ENCODE measurements at places on chromosomes 4 and X.

- DNase-seq = no peak
Measured at GRCh38 chr4:130249002-130249401, 1153.0 kb downstream of the C4orf33 start.

DNA sequence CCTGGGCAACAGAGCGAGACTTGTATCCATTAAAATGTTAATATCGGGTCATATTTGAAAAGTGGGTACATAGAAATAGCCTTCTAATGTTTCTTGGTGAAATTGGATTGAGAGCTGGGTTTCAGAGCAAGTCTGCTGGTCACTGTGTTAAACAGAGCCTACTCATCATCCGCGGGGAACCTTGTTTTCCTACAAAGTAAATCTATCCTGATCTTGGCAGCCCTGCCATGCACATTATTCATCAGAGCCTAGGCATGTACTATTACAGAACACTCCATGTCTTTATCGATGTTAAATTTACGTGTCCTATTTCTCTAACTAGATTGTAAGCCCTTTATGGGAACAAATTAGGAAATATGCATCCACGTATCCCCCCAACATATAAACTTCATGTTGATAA lies 18.7 kb downstream of the SETD7 start:
- DNase-seq = no peak

GRCh38 chrX:57900975-57901374 lies 9.3 kb downstream of the ZXDA start:
- no peak for DNase-seq

DNA sequence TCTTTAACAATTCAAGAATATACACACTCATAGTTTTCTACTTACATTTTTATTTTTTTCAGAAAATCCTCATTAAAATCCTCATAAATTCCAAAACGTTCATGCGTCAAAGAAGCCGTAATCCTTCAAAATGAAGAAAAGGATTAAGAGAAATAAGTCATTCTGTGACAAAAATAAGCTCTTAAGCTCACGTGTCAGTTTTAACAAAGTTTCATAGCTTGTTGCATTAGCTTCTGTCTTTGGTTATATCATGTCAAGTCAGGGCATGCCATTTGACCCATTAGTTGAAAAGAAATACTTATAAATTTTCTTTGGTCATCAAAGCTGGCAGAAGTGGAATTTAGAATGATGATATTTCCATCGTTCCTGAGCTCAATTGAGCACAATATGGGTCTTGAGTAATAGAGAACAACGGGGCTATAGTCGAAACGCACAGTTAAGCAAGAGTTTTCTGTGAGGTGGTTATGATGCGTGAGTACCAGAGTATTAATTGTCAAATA lies 185.2 kb upstream of the CTSO start:
- no peak for DNase-seq

DNA sequence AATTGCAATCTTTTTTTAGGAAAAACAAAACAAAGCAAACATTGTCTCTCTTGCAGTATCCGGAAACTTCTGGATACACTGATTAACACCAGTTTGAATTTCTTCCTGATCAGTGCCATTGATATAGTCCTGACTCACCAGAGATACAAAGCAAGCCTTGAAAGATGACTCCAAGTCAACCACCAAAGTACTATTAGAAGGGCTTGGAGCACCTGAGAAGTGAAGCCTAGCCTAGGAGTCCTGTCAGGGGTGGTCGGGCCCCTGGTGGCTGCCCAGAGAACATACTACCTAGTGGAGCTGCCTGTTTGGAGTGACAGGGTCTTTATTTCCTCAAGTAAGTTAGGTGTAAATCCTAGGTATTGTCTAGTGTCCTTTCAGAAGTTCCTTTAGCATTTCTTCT lies 593.2 kb downstream of the ZNF674 start:
- DNase-seq = no peak

DNA sequence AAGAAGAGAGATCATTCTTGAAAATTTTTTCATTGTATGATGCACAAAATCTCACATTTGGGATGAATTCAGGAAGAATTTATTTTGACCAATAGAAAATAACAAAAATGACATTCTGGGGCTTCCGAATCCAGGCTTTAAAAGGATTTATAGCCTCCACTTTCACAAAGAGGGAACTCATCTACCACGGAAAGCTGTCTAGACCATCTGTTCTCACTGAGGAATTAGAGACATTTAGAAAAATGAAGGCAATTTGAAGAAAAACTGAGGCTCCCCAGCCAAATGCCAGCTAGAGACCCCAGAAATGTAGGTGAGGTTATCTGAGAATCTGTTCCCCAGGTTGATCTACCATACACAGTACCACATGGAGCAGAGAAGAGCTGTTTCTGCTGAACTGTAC lies 464.3 kb downstream of the TMA16 start:
- no peak for DNase-seq

DNA sequence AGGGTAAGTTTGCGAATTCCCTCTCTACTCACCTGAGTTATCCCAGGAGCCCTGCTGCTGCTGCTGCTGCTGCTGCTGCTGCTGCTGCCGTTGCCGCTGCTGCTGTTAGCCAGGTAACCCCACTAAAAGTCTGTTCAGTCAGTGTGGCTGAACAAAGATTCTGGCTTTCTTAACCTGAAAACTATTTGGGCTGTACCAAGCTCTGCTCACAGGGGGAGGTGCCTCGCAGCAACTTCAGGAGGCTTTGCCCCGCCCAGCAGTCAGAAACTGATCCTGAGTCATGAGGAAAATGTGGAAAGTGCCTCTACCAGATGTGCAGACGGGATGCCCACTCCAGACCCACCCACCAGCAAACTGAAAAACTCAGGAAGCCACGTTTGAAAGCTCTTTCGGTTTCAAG lies at the start of gene CAPN6:
TSS of gene CAPN6 (minus strand) at position 145 of the 400 bp plus-strand sequence. CDS start 6,547 bp downstream, outside the sequence.
- peak; percentile 32 for DNase-seq

DNA sequence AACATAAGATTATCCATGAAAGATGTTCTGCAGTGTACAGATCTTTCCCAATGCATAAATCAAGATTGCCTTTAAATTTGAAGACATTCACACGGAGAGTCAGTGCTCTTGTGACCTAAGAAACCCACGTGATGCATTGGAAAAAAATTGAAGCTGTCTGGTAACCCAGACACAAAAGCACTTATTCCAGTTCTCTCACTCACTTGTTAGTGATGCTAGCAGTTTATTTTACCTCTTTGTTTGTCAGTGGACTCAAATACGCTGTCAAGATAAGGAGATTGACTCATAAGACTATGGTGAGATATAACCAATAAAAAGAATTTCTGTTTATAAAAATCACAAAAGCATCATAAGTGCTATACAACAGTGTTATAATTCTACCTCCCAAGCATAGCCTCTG lies 245.8 kb upstream of the SMIM31 start:
- DNase-seq = no peak

GRCh38 chr4:153502584-153502983 lies 36.4 kb downstream of the TMEM131L start:
- no peak for DNase-seq

GRCh38 chrX:24694825-24695224 lies 1.1 kb downstream of the POLA1 start:
- no peak for DNase-seq

DNA sequence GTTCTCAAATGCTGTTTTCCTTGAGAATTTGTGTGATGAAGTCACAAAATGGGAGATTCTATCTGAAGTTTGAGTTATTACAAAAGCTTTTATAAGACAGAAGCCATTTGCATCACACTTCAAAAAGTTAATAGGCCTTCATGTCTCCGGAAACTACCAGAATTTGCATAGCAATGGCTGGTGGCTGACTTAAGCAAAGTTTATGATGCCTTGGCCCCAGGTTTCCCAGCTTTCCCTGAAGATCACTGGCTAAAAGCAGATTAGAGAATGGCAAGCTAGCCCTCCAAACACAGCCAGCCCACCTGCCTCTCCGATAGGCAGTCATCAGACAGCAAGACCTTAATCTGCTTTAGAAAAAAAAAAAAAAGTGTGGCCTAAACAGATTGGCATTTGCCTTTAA lies 197.8 kb downstream of the HS3ST1 start:
- no peak for DNase-seq

GRCh38 chr4:177419434-177419833 lies 22.8 kb downstream of the AGA start:
- no peak for DNase-seq

GRCh38 chr4:119559044-119559647 lies 69.5 kb downstream of the PDE5A start:
- no peak for DNase-seq

GRCh38 chrX:63350465-63350877 lies 661 bp downstream of the SPIN4 start:
- DNase-seq = peak; percentile 35

DNA sequence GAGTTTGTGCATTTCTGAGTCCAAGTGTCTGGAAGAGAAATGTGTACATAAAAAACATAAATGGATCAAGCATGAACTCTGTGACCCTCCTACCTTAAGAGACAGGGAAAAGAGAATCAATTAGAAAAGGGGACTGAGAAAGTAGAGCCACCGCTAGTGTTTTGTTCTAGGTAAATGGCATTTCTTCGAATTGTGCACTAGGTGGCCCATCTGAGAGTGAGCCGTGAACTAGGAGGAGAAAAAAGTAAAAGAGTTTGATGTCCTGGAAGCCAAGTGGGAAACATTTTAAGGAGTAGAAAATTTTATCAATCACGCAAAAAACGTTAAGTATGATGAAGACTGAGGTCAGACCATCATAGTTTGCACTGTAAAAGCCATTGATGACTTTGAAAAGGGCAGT lies 55.1 kb downstream of the NAF1 start:
- DNase-seq = no peak

GRCh38 chr4:103887191-103887590 lies 167.4 kb upstream of the TACR3 start:
- DNase-seq = no peak

DNA sequence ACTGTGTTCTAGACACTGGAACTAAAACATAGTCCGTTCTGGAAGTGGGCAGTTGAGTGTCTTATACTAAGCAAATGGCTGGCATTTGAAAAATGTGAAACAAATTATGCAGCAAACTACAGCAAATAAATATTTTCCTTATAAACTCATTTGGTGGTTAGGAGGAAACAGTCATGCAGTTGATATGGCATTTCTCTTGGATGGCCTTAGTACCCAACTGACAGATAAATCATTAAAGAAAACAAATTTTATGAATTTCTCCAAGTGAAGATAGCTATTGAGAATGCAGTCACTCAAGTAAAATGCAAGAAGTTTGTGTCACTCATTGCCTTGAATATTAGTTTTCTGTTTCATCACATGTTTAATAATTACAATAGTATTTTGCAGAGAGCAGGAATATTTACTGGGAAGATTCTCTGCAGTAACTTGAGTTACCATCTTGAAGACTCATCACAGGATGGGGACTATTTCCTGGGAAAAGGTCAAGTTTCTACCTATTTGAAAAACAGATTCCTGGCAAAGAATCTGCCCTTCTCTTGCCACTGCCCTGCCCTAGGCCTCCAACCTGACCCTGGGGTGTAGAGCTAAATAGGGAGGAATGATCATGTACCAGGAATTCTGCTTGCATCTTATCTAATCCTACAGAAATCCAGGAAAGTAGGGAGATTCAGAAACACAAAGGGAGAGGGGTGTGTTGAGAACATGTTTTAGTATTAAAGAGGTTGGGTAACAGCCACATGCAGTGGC lies 105.9 kb downstream of the SH3RF1 start:
- DNase-seq = no peak

- no peak for DNase-seq
Measured at GRCh38 chrX:95145848-95146490, 1472.0 kb downstream of the FAM133A start.

GRCh38 chr4:98305576-98305975 lies 44.4 kb downstream of the RAP1GDS1 start:
- DNase-seq = no peak

DNA sequence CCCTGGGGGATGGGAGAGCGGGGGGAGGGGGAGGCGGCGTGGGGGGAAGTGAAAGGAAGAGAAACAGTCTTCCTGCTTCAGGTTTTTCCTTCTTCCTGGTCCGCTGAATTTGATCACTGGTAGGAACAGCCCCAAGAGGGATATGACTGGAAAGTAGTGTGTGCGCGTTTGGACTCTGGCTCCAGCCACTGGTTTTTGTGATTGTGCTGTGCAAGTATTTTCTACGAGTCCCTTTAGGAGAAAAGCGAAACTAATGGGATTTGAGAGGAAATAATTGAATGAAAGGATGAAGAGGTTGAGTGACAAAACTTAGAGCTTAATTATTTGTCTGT lies 836 bp downstream of the PRRG1 start:
- no peak for DNase-seq

GRCh38 chr4:30808276-30808675 lies 88.1 kb downstream of the PCDH7 start:
- DNase-seq = no peak

GRCh38 chr4:115418635-115419396 lies 305.4 kb upstream of the NDST4 start:
- no peak for DNase-seq

DNA sequence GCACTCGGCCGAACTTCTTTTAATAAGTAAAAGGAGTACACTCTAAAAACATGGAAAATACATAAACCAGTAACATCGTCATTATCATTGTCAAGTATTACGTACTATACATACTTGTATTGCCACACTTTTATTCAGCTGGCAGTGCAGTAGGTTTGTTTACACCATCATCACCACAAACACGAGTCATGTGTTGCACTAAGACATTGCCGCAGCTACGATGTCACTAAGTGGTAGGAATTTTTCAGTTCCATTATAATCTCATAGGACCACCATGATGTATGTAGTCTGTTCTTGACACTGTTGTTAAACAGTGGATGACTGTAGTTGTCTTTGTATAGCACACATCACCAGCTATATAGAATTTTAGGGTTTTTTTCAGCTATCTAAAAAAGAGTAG lies 48.0 kb upstream of the TMEM131L start:
- DNase-seq = no peak

- DNase-seq = no peak
Measured at GRCh38 chr4:162422312-162422711, 258.5 kb upstream of the FSTL5 start.

DNA sequence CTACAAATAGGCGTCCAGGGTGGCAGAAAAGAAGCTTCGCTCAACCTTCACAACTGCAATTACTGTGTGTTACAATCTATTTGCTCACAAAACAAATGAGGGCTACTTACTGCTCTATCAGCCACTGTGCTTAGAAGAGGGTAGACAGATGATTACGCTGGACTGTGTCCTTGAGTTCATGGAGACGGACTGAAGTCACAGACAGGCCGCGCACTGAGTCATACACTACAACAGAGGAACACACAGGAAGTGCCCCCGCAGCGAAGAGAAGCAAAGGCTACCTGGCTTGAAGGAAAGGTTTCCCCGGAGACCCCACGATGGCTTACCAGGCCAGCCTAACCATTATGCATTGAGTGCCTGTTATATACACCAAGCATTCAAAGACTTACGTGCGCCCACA lies 25.6 kb downstream of the FAT1 start:
- no peak for DNase-seq

DNA sequence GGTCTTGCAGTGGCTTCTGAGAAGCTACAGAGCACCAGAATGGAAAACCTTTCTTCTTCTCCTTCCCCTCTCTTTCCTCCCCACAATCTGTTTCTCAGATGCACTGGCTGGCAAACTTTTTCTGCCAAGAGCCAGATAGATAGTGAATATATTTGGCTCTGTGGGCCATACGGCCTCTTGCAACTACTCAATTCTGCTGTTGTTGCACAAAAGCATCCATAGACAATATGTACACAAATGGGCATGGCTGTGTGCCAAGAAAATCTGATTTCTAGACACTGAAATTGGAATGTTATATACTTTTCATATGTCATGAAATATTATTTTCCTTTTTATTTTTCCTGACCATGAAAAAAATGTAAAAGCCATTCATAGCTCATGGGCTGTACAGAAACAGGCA lies 3.1 kb downstream of the PHEX start:
- no peak for DNase-seq

All from Caco-2 (cell line).